ENCODE measurements at places on chromosomes 13 and 19. TPM values are rescaled to one million over a fixed set of nuclear protein-coding genes. Genes with fewer than 3 reads are reported as not detected.
A peak's percentile ranks its signal among the peaks of the same experiment; 100 is the strongest.

- no peaks in the 10 kb centered on the region for H3K27me3 ChIP-seq
- DNase-seq = no peak
- no peaks in the 10 kb centered on the region for H3K4me1 ChIP-seq
- no peak overlapping the region for H3K4me3 ChIP-seq
- no peaks in the 10 kb centered on the region for H3K36me3 ChIP-seq
- no peak overlapping the region for H3K27ac ChIP-seq
These were observed 58.3 kb upstream of the ANKRD10 start for GRCh38 chr13:110973007-110973700.

- peak overlapping the region; percentile 78 for H3K27ac ChIP-seq
- peak overlapping the region; percentile 98 for H3K4me3 ChIP-seq
- H3K27me3 ChIP-seq = no peaks in the 10 kb centered on the region
- H3K36me3 ChIP-seq = no peaks in the 10 kb centered on the region
These were observed 32.8 kb downstream of the ZSWIM9 start for GRCh38 chr19:48203222-48203793.

DNA sequence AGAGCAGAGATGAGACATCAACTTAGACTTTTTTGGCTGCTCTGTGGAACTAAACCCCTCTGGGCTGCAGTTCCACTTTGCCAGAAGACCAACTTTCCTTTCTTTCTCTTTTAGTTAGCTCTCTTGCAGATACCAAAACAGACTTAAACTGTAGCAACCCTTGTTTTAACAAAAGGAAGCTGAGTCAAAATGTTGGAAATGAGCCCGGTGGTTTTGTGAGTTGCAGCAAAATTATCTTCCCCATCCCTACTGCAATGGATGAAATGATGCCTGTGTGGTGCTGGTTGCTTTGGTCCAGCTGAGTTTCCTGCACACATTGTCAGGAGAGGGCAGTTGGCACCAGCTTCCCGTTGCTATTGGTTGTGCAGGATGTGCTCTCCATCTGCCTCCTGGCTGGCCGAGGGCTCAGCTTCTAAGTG, 115.3 kb downstream of the LRCH1 start:
- H3K4me1 ChIP-seq = peaks cover 13% of the 10 kb centered on the region
- no peaks in the 10 kb centered on the region for H3K27me3 ChIP-seq
- H3K27ac ChIP-seq = peak overlapping the region; percentile 29
- no peak for DNase-seq

DNA sequence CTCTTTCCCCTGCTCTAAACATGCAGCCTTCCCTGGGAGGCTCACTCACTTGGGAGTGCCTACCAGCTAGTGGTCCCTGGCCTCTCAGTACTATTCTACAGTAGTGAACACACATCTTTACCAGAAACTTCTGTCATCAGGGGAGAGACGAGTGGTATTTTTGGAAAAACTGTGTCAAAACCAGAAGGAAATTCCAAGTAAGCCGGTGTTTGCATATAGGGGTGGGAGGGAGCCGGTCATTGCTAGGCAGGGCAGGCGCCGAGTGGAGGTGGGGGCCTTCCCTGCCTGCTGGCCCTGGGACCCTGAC, 7.0 kb downstream of the RPS9 start:
- no peak overlapping the region for H3K4me3 ChIP-seq
- peaks cover 86% of the 10 kb centered on the region for H3K4me1 ChIP-seq
- no peaks in the 10 kb centered on the region for H3K27me3 ChIP-seq
- DNase-seq = no peak
- H3K27ac ChIP-seq = peak overlapping the region; percentile 14

Gene C1QTNF9
- total RNA-seq = not detected
